ENCODE measurements at places on chromosomes 4 and X.

DNA sequence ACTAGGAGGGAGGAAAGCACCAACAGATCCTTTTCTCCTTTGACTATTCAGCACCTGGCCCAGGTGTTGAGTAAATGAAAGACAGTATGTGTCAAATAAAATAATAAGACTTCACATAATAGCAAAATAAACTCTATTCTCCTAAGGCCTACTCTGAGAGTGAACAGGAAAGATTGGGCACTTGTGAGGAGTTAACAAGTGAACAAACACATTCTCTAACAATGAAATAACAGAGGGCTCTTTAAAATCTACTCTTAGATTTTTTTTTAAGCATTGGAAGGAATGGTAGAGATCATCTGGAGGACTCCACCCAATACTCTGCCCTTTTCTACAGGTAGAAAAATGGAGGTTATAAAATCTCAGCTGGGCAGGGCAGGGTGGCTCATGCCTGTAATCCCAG, 39.1 kb upstream of the NOCT start:
- DNase-seq = no peak

GRCh38 chr4:19455196-19455595, 796.5 kb upstream of the SLIT2 start:
- DNase-seq = no peak

GRCh38 chr4:125639182-125639621, 324.4 kb downstream of the FAT4 start:
- DNase-seq = no peak

DNA sequence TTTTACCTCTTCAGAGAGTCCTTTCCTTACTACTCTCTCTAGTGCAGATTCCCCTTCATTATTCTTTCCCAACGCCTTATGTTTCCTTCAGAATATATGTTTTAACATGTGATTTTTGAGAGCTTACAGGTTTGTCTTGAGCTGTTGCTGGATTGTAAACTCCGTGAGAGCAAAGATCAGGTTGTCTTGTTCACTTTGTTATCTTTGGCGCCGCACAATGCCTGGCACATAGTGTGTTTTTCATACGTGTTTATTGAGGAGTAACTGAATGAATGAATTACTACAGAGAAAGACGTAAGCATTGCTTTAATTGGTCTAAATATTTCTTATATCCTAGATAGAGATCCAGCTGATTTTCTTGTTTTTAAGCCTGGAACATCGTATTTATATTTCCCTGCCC, 80.5 kb upstream of the SLC4A4 start:
- DNase-seq = no peak

DNA sequence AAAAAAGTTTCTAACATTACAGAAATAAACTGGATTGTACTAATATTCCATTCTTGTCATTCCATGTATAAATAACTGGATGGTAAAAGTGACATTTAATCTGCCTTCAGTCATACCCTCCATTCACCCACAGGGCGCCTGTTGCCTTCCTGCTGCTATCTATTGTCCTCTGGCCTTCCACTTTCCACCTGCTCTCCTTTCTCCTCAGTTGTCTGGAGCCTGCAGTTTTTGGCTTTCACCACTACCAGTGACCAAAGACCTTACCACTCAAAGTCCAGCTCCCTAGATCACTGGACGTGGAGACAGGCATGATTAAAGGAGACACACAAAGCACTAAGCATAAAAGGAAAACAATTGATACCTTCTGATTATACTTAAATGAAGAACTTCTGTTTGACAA, 46.2 kb upstream of the NHS start:
- no peak for DNase-seq

GRCh38 chr4:41072021-41072777, 142.1 kb downstream of the APBB2 start:
- DNase-seq = no peak

DNA sequence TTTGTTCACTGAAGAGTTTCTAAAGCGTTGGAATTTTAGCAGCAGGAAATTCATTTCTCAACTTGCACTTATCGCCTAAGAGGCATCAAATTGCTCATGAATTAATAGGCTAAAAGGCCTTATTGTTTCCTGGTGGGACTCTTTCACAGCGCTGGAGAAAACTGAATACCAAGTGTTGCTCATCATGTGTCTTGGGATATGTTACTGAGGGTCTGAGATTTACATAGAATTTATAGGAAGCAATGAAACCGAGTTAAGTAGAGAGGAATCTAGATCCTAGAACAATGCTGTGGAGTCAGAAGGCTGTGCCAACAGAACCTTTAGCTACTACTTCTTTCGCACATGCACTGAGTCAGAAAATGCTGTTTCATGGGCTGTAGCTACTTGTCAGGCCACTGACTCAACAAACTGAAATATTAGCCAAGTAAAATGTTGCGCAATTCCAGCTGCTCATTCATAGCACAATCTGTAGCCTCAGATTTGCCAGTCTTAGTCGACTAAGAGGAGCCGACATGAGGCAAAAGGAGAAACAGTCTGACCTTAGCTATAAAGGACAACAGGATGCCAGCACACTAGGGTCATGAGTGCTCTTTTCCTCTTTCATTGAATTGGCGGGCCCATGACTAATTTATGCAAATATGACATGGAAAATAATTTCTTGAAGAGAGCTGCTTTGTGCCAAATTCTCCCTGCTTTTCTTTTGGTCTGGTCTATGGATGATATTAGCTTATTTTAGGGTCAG, 35.9 kb upstream of the CXCL8 start:
- DNase-seq = peak; percentile 100

DNA sequence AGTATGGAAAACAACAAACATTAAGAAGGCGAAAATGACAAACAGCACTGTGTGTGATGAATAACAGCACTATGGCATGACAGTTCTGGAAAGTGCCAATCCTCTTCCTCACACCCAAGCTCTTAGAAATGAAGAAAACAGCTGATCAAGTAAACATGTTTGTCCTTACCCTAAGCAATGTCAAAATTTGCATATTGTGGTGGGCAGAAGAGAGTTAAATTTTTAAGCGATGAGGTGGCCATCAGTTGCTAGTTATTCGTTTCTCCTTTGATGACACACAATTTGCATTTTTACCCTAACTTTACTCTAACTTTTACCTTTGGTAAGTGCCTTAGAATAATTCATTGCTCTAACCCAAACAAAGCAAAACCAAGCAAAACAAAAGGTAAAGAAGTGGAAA, 8.8 kb downstream of the PROM1 start:
- DNase-seq = no peak

DNA sequence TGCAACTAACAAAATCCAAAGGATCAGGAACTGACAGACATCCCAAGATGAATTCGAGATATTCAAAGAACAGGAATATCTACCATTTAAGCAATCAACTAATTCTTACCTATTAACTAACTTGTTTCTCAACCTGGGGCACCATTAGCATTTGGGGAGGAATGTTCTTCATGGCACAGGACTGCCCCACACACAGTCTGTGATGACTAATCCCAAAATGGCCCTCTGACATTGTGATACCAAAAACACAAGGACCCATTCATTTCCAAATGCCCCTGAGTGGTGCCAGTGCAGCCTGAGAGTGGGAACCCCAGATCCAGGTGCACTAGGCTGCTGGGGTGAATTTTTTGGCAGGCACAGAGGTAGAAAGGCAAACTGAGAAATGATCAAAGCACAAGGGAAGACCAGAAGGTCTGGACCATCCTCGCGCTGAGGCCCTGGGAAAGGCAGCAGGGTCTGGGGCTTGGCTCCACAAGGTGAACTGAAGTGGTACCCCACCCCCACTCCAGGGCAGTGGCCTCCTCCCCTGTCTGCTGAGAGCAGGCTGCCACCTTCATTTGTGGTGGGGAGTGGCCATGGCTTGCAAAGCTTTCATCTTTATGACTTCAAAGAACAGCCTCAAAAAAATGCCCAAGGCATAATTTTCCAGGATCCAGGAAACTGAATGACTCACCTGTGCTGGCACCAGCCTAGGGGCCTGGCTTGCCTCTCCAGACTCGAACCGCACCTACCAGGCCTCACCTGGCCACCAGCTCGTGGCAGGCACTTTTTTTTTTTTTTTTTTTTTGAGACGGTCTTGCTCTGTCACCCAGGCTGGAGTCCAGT, 122.4 kb downstream of the BCOR start:
- no peak for DNase-seq

- DNase-seq = no peak
Measured at GRCh38 chr4:65580551-65580950, 89.7 kb downstream of the EPHA5 start.

GRCh38 chr4:148735432-148736155, 293.4 kb upstream of the NR3C2 start:
- no peak for DNase-seq

- DNase-seq = no peak
Measured at GRCh38 chr4:133465022-133465421, 315.9 kb downstream of the PCDH10 start.

DNA sequence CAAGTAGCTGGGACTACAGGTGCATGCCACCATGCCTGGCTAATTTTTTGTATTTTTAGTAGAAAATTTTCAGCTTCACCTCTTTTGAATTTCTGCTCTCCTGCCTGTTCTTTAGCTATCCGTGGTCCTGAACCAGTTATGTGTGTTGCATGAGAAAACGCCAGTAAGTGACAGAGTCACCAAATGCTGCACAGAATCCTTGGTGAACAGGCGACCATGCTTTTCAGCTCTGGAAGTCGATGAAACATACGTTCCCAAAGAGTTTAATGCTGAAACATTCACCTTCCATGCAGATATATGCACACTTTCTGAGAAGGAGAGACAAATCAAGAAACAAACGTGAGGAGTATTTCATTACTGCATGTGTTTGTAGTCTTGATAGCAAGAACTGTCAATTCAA, 13.9 kb downstream of the ALB start:
- DNase-seq = no peak

- DNase-seq = no peak
Measured at GRCh38 chr4:165844161-165844560, 28.9 kb upstream of the TLL1 start.

GRCh38 chr4:109079731-109080130, 222.7 kb downstream of the COL25A1 start:
- DNase-seq = no peak

DNA sequence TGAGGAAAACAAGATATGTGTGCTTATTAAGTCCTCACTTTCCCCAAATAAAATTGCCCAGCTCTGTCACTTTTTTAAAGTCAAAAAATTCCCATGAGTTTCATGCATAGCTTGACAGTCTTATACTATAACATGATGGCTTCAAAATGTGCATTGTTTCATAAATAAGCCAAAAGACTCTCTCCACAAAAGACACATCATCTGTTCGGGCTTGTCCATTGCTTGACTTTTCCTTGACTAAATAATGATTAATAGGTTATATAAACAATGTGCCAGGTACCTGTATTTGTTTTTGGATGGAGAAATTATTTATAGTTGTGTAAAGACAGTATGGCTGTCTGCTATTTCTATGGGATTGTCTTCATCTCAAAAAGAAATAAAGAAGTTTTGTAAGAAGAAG, 329.2 kb upstream of the KLF3 start:
- DNase-seq = no peak

- DNase-seq = no peak
Measured at GRCh38 chrX:115190636-115191489, 1.7 kb downstream of the RBMXL3 start.

DNA sequence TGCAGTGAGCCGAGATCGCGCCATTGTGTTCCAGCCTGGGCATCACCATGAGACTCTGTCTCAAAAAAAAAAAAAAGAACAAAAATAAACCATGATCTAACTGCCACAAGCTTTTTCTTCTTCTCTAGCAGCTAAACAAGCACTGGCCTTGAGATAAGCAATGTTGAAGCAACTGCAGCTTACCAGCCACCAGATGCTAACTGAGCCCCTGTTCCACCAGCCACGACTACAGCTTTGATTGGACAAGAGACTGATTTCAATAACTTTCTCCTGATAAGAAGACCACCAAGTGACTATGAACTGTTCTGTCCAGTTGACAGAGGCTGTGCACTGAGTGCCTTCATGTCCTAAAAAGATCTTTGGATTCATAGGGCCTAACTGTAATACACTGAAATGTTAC, 58.5 kb downstream of the DCTD start:
- no peak for DNase-seq

- DNase-seq = no peak
Measured at GRCh38 chrX:50778272-50778671, 35.7 kb downstream of the SHROOM4 start.

- no peak for DNase-seq
Measured at GRCh38 chr4:7398104-7398423, 36.7 kb downstream of the PSAPL1 start.

GRCh38 chr4:144650311-144651005, 4.5 kb downstream of the HHIP start:
- no peak for DNase-seq

GRCh38 chr4:176587920-176588319, 204.8 kb downstream of the VEGFC start:
- DNase-seq = no peak

GRCh38 chr4:94995684-94996394, 238.1 kb downstream of the BMPR1B start:
- DNase-seq = no peak

GRCh38 chr4:105192474-105192873, 45.8 kb downstream of the TET2 start:
- no peak for DNase-seq

DNA sequence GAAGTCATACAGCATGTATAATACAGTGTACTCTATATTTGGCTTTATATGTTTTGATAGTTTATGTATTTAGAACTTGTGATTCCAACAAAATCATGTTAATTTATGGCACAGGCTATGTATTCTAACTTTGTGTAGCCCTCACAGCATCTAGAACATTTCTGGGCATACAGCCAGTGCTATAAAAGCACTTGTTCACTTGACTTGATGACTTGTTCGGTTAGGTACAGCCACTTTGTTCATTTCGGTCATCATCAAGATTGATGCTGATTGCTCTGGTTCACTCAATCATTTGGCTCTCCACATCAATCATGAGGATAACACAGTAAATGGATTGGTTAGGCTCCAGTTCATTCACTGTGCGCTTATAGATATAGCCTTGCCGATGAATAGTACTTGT, 97.6 kb upstream of the IRS4 start:
- DNase-seq = no peak

DNA sequence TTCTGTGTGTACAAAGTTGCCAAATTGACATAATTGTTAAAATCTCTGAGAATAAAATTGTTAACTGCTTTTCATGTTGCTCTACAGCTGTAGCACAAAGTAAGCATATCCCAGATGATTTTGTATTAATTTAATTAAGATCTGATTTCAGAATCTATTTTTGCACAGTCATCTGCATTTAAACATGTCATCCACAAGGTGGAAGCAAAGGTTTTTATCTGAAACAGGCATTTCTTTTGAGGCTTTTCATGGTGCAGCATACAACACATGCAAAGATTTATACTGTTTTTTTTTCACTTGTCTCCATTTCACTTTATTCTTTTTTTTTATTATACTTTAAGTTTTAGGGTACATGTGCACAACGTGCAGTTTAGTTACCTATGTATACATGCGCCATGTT, 51.2 kb downstream of the GC start:
- DNase-seq = peak; percentile 3

- no peak for DNase-seq
Measured at GRCh38 chrX:17247144-17247543, 127.9 kb upstream of the NHS start.

Measured in suppressor macrophage treated with lipopolysaccharide for 4 hours (primary cell).